ENCODE measurements at places on chromosomes 13 and 19. TPM values are rescaled to one million over a fixed set of nuclear protein-coding genes. Genes with fewer than 3 reads are reported as not detected.

Gene LGALS4
- polyA plus RNA-seq = not detected

- DNase-seq = peak; percentile 34
- H3K4me1 ChIP-seq = no peaks in the 10 kb centered on the region
- H3K36me3 ChIP-seq = no peaks in the 10 kb centered on the region
- no peak overlapping the region for H3K27ac ChIP-seq
- peaks cover 3% of the 10 kb centered on the region for H3K27me3 ChIP-seq
Observed at GRCh38 chr19:37304190-37304883, 66.6 kb upstream of the ZNF527 start.

GRCh38 chr19:33470040-33470330, 51.6 kb downstream of the PEPD start:
- DNase-seq = no peak
- H3K4me3 ChIP-seq = no peak overlapping the region
- peaks cover 8% of the 10 kb centered on the region for H3K36me3 ChIP-seq
- no peaks in the 10 kb centered on the region for H3K27me3 ChIP-seq
- H3K4me1 ChIP-seq = no peaks in the 10 kb centered on the region

DNA sequence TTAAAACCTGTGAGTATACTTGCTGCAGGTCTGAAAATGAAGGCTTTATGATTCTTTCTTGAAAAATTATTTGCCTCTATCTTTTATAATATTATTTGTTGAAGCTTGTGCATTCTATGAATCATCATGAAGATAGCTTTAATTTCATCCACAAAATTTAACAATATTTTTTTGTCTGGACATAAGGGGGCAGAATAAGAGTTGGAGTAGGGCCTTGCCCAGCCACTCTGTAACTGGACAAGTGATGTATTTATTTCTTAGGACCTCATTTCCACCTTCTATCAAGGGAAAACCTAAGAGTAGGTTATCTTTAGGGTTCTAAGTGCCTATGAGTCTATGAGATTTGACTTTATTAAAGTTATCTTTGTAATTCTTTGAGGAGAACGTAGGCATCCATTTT, 49.9 kb downstream of the N4BP2L1 start:
- H3K27me3 ChIP-seq = no peaks in the 10 kb centered on the region
- no peaks in the 10 kb centered on the region for H3K4me1 ChIP-seq
- DNase-seq = no peak
- no peaks in the 10 kb centered on the region for H3K36me3 ChIP-seq
- no peak overlapping the region for H3K27ac ChIP-seq

- H3K27me3 ChIP-seq = no peaks in the 10 kb centered on the region
- no peaks in the 10 kb centered on the region for H3K4me1 ChIP-seq
- DNase-seq = no peak
Observed at GRCh38 chr13:68257111-68257842, 1027.1 kb upstream of the PCDH9 start.

- H3K4me1 ChIP-seq = peaks cover 22% of the 10 kb centered on the region
- H3K4me3 ChIP-seq = peak within 1 kb of the TSS; percentile 100
- H3K27me3 ChIP-seq = peaks cover 18% of the 10 kb centered on the region
- DNase-seq = no peak
- H3K27ac ChIP-seq = peak within 1 kb of the TSS; percentile 96
Observed at GRCh38 chr19:14090509-14091080, at the start of gene SAMD1. TSS of gene SAMD1 (minus strand) at chr19:14090751.

Gene CEBPA
- 3.9 TPM for polyA plus RNA-seq

Gene GARIN5A
- polyA plus RNA-seq = 0.39 TPM

DNA sequence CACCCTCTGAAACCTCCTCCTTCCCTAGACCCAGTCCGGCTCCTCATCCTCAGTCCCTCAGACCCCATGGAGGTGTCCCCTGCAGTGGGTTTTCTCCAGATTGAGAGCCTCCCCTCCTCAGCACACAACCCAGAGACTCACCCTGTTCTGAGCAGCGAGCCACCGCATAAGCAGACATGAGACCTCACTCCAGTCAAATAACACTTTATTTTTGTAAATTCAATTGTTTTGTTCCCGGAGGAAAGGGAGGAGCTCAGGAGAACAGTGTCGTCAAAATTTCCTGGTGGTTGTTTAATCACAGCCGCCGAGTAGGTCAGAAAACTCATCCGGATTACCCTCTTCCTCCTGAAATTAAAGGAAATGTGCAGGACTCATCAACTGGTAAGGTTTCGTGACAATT, 57.5 kb downstream of the ERICH4 start:
- H3K4me1 ChIP-seq = no peaks in the 10 kb centered on the region
- no peak for DNase-seq
- H3K36me3 ChIP-seq = no peaks in the 10 kb centered on the region
- no peak overlapping the region for H3K4me3 ChIP-seq
- peaks cover 8% of the 10 kb centered on the region for H3K27me3 ChIP-seq

Gene ZNF681
- 1.6 TPM for polyA plus RNA-seq

Gene ZMYM2
- 6.7 TPM for polyA plus RNA-seq

Gene CGB2
- polyA plus RNA-seq = not detected

DNA sequence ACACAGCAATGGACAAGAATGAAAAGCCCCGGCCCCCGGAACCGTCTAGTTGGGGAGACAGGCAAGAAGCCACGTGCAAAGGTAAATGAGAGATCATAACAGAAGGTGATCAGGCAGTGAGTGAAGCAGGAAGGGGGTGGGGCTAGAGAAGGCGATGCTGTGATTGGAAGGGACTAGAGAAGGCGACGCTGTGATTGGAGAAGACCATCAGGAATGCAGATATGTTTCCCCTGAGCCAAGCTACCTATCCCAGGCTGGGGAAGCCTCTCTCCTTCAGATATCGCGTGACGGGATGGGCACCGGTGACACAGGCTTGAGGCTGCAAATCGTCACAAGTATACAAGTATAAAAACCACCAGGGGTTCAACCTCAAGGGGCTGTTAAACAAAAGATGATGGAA, 21.8 kb downstream of the DCAF15 start:
- DNase-seq = no peak
- H3K36me3 ChIP-seq = peaks cover 5% of the 10 kb centered on the region
- no peaks in the 10 kb centered on the region for H3K4me1 ChIP-seq
- H3K27me3 ChIP-seq = no peaks in the 10 kb centered on the region
- peak overlapping the region; percentile 42 for H3K27ac ChIP-seq
- no peak overlapping the region for H3K4me3 ChIP-seq

DNA sequence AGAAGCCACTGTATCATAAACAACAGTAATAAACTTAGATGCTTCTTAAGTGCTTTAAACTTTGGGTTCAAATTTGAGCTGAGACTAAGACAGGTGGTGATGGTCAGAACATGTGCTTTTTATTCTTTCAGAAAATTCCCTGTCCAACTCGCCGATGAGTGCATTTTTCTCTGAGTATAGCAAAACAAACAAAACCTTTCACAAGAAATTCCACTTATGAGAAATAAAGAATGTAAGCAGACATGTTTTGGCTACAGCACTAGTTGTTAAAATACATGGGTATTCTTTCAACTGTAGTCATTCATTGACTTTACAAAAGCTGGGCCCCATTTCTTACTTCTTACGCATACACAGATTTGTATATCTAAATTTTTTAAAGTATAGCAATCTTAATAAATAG, 125.6 kb downstream of the SPRY2 start:
- DNase-seq = no peak
- no peaks in the 10 kb centered on the region for H3K4me1 ChIP-seq
- H3K27me3 ChIP-seq = peaks cover 2% of the 10 kb centered on the region
- H3K36me3 ChIP-seq = no peaks in the 10 kb centered on the region
- H3K4me3 ChIP-seq = no peak overlapping the region

GRCh38 chr13:56917966-56918365, 222.8 kb upstream of the PRR20A start:
- no peak overlapping the region for H3K27ac ChIP-seq
- no peaks in the 10 kb centered on the region for H3K4me1 ChIP-seq
- no peaks in the 10 kb centered on the region for H3K27me3 ChIP-seq
- H3K36me3 ChIP-seq = no peaks in the 10 kb centered on the region

DNA sequence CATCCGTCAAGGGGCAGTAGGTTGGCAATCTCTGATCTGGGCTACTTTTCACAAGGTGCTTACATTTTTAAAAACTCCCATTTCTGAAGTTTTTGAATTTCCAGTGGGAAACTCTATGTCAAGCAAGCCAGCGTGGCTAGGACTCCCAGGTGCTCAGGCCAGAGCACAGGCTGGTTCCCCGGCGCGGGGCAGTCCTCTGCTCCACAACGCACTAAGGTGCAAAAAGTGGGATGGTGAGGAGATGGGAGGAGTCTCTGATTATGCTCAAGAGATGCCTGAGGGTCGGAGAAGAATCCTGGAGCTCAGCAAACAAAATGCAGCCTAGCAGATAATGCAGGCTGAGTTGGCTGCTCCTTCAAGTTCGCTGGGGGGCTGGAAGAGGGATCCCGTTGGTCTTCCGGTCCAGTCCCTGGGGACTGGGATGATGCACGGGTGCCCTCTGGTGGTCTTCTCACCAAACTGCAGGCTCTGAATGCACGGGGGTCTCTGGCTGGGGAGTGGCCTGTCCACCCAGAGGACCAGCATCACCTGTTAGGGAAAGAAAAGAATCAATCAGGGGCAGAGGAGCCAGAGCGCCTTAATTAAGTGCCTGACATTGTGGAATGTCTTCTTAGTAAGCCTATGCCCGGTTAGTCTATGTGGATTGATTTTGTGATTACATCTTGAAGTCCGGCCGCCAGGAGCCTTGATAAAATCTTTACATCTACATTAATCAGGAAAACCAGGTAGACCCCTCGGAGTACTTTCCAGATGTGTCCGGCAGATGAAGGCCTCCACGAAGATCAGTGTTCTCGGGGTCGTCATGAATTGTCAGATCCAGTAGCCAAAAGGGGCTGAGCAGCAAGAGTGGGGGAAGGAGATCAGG, 244.4 kb upstream of the MAB21L1 start:
- H3K36me3 ChIP-seq = no peaks in the 10 kb centered on the region
- H3K4me3 ChIP-seq = peak overlapping the region; percentile 46
- H3K27me3 ChIP-seq = no peaks in the 10 kb centered on the region

Gene FUT6
- polyA plus RNA-seq = not detected

DNA sequence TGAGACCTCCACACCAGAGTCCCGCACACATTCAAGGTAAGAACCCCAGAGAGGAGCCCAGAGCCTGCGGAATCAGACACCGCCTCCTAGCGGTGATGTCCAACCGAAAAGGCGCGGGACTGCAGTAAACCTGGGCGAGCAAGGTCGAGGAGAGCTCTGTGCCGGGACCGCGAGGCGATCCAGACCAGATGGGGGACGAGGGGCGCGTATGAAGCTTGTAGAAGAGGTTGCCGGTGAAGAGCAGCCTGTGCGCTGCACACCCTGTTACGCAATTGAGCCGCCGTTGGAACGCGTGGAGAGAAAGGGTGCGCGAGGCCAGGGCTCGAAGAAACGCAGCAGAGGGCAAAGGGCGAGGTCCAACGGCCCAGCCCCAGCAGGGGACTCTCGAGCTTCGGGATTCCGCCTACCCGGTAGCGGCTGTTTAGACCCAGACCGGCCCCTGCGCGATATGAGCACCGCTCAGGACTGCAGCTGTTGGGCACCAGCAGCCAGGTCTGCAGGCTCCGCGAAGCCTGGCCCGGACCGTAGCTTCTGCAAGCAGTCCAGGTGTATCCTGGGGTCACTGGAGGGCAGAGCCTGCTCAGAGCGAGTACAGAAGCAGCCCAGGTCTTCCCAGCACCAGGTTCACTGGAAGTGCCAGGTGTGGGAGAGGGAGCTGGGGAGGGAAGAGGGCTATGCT, 65.9 kb upstream of the ZNF599 start:
- no peak for DNase-seq
- no peaks in the 10 kb centered on the region for H3K36me3 ChIP-seq
- peaks cover 8% of the 10 kb centered on the region for H3K4me1 ChIP-seq
- peak overlapping the region; percentile 27 for H3K27ac ChIP-seq

- H3K27ac ChIP-seq = peak overlapping the region; percentile 12
- peaks cover 9% of the 10 kb centered on the region for H3K36me3 ChIP-seq
- no peak for DNase-seq
- H3K27me3 ChIP-seq = peaks cover 3% of the 10 kb centered on the region
- H3K4me1 ChIP-seq = peaks cover 25% of the 10 kb centered on the region
Observed at GRCh38 chr19:3190921-3191805, 5.4 kb downstream of the NCLN start.

Gene IRGC
- polyA plus RNA-seq = 0.13 TPM

- no peak overlapping the region for H3K4me3 ChIP-seq
- no peaks in the 10 kb centered on the region for H3K4me1 ChIP-seq
- DNase-seq = no peak
- H3K27me3 ChIP-seq = peaks cover 10% of the 10 kb centered on the region
Observed at GRCh38 chr19:46295401-46296201, 1.2 kb upstream of the HIF3A start.

DNA sequence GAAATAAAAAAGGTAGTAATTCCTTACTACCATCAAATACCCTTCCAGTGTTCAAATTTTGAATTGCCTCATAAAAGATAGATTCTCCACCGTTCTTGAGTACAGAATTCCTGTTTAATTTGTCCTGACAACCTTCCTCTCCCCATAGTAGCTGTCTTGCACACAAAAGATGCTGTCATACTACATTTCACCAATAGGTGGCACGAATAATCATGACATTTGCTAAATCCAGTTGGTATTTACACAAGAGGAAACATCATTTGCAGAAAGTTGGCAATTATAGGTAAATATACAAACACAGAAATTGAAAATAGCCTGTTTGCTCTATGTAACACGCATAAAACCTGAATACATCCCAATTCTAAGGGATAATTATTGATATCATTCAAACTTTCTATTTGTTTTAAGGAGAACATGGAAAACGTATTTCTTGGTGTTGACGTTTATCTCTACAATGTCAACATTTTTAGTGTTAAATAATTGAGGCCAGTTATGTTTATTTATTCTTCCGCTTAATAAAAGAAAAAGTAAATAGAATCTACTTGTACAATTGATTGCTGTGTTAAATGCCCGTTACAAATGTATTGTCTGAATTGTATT, 58.3 kb upstream of the CLDN10 start:
- peaks cover 2% of the 10 kb centered on the region for H3K27me3 ChIP-seq
- no peak overlapping the region for H3K4me3 ChIP-seq
- no peak overlapping the region for H3K27ac ChIP-seq
- H3K4me1 ChIP-seq = no peaks in the 10 kb centered on the region
- no peaks in the 10 kb centered on the region for H3K36me3 ChIP-seq

DNA sequence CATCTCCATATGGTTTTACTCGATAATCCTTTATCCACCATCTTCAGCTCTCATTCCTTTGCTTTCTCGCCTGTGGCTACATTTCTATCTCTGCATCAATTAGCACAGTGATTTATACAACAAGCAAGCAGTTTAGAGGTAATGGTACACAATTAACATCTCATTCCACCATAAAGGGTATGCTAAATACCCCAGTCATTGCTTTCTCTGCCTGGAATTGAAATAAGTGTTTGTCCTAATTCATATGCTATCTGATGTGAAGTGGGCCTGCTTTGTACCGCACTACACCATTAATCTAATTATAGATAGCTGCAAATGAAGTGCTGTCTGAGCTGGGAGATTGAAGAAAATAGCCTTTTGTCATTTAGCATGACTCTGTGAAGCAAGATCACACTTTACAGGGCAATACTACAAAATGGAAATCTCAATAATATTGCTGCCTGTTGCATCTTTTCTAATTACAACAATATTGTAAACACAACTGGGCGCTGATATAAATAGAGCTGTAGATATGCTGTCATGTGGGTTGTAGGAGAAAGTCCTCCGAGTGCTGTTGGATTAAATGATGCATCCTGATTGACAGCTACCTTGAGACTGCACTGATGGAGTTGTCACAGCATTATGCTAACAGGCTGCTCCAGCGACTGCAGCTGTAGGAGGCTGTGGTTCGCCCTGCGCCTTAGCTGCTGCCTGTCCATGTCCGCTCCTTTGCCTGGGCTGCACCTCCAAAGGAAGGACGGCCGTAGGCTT, 78.2 kb downstream of the GGACT start:
- H3K4me3 ChIP-seq = no peak overlapping the region
- peaks cover under 1% of the 10 kb centered on the region for H3K36me3 ChIP-seq
- DNase-seq = no peak
- H3K27me3 ChIP-seq = no peaks in the 10 kb centered on the region
- H3K27ac ChIP-seq = no peak overlapping the region
- peaks cover 33% of the 10 kb centered on the region for H3K4me1 ChIP-seq

- H3K27ac ChIP-seq = no peak overlapping the region
- no peaks in the 10 kb centered on the region for H3K36me3 ChIP-seq
- no peak overlapping the region for H3K4me3 ChIP-seq
- DNase-seq = no peak
- H3K27me3 ChIP-seq = no peaks in the 10 kb centered on the region
Observed at GRCh38 chr13:92537471-92537870, 689.1 kb upstream of the GPC6 start.

Measured in immature natural killer cell (primary cell).